Vagina (tissue), 2 donors: ENCODE measurements at places on chromosomes 12 and 14. TPM values are rescaled to one million over a fixed set of nuclear protein-coding genes. Genes with fewer than 3 reads are reported as not detected.

DNA sequence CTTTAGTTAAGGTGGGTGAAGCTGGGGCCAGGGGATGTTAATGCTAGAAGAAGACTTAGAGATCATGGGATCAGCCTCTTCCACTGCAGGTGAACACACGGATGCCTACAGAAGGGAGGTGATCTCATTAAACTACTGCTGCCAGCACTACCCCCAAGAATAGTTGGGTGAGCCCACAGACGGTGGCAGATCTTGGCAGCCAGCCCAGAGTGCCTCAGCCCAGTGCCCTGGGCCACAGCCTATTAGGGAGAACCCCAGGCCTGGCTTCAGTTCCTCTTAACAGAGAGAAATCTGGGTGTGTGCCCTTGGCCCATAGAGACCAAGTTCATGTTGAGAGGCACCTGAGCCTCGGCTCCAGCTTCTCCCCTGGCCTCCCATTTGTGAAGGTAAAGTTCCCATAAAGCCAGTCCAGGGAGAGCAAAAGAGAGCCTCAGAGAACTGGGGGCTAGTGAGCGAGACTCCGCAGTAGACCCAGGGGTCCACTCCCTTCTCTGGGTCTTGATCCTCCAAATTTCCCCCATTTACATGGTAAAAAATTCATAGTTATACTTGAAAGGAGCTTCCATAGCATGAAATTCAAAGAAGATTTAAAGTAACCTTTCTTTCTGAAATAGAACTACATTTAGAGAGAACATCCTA, 125.0 kb upstream of the CCND2 start:
- DNase-seq: peak; percentile 56

- no peak for DNase-seq
These were observed 25.6 kb downstream of the MGAT4C start for GRCh38 chr12:86230516-86231146.

GRCh38 chr12:12531194-12531593, 31.5 kb downstream of the DUSP16 start:
- DNase-seq: no peak

DNA sequence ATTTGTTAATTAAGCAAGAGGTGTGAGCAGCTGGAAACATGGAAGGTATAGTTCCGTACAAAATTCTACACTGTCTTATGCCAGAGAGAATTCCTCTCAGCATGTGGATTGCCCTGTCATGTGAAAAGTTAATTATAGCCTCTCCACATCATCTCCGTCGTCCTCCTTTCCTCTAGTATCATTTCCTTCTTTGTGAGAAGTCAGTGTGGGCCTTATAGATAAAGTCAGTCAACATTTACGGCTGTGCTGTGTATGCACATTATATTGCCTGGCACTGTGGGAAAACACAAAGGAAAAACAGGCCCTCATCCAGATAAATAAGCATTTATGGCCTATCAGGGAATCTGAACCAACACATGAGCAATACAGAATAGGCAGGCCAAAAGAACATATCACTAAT, 236.6 kb downstream of the SEC23A start:
- no peak for DNase-seq

DNA sequence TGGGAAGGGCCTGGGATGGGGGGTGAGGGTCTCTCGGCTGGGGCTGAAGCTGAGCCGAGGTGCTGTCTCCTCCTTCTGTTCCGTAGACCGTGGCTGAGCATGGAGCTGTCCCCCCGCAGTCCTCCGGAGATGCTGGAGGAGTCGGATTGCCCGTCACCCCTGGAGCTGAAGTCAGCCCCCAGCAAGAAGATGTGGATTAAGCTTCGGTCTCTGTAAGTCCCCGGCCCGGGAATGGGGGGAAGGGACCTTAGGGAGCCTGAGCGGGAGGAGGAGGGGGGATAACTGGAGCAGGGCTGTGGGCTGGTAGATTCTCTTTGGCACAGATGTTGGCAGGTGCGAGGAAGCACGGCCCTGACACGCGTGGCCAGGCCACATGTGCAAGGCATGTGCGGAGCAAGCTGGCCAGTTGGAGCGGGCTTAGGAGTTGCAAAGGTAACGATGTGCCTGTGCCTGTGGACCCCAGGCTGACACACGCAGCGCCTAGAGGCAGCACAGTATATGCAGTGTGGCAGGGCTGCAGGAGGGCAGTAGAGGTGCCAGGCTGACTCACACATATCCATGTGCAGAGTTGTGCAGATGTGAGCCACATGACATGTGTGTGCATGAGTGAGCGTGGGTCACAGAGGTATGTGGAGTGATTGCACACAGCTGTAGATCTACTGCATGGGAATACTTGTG, 512 bp downstream of the PDE1B start:
- DNase-seq: no peak

- no peak for DNase-seq
These were observed 42.1 kb downstream of the B4GALNT3 start for GRCh38 chr12:501722-502447.

The PDE6H gene
- not detected for total RNA-seq

The PRPH gene
- 17.2 TPM for total RNA-seq

GRCh38 chr14:74973905-74974363, 18.5 kb upstream of the PGF start:
- peak; percentile 79 for DNase-seq

DNA sequence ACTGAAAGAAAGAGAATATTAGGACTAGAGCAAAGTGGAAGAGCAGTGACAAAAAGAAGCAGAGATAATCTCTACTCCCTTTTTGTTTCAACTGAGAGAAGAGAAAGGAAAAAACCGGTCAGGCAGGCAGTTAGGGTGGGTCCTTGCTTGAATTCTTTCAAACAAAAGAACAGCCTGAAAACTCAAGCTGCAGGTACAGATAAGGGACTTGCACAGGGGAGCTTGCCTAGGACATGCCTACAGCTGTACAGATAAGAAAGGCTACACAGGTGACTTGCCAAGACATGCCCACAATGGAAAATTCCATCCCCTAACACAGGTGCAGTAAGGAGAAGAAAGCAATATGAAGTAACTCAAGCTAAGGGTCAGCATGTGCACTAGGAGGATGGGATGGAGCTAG, 532.2 kb upstream of the MIS18BP1 start:
- DNase-seq: no peak

DNA sequence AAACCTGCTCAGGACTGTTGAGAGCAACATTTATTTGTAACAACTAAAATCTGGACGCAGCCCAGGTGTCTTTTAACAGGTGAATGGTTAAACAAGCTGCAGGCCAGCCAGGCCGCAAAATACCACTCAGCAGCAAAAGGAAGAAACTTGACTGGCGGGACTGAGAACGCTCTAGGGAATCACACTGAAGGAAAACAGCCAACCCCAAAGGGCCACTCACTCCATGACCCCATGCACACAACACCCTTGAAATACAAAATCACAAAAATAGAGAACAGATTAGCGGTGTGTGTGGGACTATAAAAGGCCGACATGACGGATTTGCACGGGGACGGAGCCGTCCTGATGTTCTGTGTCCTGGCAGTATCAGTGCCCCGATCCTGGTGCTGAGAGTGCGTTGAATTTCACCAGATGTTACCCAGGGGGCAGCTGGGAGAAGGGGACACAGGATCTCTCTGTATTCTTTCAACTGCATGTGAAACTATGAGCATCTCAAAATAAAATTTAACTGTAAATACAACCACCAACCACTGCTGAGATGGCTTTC, 23.0 kb downstream of the VPS37B start:
- DNase-seq: no peak

The IKZF4 gene
- 4.4 TPM for total RNA-seq

The IFT81 gene
- 18.2 TPM for total RNA-seq

The MYF6 gene
- total RNA-seq: not detected

DNA sequence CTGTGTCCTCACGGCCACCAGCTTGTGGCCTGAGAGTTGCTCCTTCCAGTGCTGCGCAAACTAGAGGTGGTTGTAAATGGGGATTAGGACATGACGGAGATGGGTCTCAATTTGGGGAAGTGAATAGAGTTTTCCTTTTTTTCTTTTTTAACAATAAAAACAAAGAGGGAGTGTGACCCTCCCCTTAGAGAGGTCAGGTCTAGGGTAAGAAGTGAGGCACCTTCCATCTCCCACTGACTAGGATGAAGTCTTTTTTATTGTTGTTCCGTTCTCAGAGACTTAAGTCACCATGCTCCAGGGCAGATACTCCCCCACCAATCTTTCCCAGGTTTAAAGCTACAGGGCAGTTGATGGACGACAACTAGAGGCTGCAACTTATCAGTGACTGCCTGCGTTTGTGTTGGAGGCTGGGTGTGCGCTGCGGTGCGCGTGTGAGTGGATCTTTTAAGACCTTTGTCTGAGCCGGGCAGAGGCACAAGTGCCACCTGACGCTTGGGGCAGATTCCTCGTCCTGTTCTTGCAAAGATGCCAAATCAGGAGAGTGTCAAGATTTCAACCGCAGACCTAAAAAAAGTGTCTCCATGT, 2.1 kb upstream of the GSC start:
- DNase-seq: no peak

GRCh38 chr14:35391388-35391710, 13.2 kb downstream of the NFKBIA start:
- DNase-seq: no peak

DNA sequence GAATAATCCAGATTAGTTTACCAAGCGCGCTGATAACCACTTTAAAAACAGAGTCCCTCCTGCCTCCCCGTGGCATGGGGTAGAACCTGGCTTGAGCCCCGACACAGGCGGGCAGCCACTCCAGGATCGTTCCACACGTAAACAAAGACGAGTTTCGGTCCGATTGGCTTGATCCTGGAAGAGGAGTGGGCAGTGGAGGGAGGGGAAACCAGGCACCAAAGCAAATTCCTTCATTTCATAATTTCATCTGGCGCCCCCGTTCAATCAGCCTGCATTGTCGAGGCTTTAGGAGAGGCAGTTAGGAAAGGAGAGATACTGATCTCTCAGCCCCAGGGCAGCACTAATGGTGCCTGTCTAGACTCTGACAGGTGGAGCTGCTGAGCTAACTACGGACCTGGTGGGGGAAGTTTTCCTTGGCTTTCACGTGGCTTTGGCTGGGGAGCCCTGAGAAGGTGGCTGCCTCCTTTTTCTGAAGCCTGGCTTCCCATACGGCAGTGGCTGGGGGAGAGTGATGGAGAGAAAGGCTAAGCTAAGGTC, 751 bp upstream of the GPRC5A start:
- no peak for DNase-seq

The SLC5A8 gene
- total RNA-seq: not detected

DNA sequence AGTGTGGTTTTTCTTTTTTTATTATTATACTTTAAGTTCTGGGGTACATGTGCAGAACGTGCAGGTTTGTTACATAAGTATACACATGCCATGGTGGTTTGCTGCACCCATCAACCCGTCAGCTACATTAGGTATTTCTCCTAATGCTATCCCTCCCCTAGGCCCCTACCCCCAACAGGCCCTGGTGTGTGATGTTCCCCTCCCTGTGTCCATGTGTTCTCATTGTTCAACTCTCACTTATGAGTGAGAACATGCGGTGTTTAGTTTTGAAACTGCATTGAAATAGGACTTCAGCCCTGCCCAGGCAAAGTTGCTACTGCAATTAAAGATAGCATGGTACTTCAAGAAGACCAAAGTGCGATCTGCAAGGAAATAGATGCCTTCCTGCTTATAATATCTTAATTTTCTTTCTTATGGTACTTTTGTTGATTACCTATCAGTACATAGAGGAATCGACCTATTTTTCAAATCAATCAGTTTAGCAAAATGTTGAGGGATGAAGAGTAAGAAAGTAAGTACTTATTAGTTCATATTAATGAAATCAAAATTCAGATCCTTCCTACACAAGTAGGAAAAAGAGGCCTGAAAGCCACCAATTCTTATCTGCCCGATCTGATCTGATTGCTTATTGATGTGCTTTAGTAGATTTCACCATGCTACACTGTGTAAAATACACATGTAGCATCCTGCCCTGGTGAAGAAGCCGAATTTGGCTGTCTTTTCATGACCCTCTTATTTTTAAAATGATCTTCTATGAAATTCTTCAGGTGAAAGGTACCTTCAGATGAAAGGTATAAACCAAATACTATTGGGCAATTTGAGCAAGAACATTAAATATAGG, 1.6 kb downstream of the LTA4H start:
- DNase-seq: no peak

- no peak for DNase-seq
These were observed 181.3 kb upstream of the SLC38A2 start for GRCh38 chr12:46553911-46554310.

DNA sequence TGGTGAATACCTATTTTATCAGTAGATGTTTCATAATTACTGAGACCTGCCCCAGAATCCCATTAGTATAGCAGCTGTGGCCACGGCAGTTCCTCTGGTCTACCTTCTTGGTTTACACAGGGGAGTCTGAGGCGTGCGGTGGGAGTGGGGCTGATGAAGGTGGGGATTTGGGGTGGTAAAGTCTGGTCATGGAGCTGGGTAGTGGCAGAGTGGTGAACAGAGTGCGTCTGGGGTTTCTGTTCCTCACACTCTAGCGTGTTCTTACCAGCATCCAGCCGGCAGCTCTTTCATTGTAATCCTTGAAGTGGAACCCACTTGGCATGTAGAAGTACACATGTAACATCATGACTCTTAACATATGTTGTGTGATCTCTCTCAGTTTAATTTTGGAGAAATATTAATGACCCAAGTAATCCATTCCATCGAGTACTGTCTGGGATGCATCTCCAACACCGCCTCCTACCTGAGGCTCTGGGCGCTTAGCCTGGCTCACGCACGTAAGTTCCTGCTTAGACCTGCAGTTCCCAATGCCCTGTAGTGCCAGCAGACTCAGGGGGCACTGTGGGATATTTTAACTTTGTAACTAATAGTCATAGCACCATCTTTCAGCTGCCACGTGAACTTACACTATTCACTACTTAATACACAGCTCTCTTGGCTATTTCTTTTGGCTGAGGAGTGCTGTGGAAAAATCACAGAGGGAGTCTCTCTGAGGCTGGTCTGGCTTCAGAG, 7.9 kb upstream of the DNAH10 start:
- no peak for DNase-seq

DNA sequence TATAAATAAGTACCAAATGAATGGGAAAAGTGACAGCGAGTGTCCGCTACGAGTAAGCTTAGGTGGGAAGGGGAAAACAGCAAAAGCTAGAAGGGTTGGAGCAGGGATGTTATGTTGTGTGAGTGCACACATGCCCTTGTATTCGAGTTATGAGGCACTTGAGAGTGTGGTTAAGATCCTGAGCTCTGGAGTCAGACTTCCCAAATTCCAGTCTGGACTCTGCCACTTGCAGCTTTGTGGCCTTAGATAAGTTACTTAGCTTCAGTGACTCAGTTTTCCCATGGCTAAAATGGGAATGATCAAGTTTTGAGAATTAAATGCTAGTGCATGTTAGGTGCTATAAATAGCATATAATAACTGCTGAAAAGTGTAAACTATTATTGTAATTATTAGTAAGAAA, 44.9 kb downstream of the KTN1 start:
- DNase-seq: no peak

GRCh38 chr14:44803239-44803905, 158.4 kb downstream of the KLHL28 start:
- no peak for DNase-seq

The ZDHHC22 gene
- not detected for total RNA-seq

DNA sequence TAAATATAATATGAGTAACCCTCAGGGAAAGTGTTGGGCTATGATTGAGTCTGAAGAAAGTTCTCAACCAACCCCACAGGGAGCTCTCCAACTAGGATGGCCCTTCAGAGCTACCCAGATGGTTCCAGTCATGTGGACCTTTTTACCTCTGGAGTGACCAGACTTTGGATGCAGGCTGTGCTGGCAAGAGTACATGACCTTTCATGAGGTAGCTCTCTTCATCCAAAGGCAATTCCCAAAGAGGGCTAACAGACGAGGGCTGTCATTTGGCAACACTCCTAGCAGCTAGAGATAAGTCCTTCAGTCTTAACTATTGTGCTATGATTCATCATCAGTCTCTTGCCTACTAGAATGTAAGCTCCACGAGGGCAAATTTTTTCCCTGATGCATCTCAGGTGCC, 75.4 kb downstream of the DUSP6 start:
- no peak for DNase-seq

- DNase-seq: no peak
These were observed 18.9 kb downstream of the FOS start for GRCh38 chr14:75297411-75298040.
